Activated naive CD8-positive, alpha-beta T cell treated with anti-CD3 and anti-CD28 coated beads for 36 hours (primary cell): ENCODE measurements at places on chromosomes 3 and 15.

DNA sequence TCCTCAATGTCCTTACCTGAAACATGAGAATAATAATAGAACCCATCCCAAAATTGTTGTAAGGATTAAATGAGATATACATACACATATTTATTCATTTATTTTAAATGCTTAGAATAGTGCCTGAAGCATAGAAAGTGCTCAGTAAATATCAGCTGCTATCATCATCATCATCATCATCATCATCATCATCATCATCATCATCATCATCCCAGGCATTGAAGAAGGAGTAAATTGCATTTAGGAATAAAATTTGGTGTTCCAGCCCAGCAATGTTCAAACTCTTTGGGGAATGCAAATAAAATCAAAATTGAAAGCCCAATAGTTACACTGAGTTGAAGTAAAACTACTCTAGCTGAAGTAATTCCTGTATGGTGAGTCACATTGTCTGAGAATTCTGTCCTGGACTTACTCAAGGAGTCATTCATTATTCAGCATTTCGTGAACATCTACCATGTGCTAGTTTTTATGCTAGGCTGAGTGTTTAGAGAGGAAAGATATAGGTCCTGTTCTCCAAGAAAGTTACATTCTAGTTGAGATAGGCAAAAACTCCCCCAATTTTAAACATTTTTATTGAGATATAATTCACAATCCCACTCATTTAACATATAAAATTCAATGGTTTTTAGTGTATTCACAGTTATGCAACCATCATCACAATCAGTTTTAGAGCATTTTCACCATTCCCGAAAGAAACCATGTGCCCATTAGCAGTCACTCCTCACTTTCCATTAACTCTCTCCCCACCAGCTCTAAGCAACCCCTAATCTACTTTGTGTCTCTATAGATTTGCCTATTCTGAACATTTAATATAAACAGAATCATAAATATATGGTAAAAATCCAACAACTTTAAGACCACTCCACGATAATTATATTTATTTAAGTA is 107.2 kb downstream of the FRMD5 start:
- DNase-seq: no peak

GRCh38 chr3:168534761-168535160 is 439.0 kb upstream of the GOLIM4 start:
- DNase-seq: no peak

DNA sequence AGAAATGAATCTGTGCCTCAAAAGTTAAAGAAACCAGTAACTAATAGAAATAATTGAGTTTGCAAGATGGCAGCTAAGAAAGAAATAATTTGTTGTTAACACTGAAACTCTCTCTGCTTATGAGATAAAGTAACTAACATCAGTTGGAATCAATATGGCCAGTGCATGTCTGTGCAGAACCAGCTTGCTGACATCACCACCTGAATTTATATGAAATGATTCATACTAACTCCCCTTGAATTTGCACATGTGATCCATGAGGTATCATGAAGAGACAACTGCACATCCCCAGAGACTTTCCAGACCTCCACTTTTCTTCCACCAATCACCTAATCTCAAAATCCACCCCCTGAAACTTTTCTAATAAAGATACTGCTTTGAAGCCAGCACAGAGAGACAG is 10.3 kb upstream of the SLC25A38 start:
- no peak for DNase-seq

GRCh38 chr15:34650177-34650576 is 66.7 kb upstream of the GOLGA8B start:
- no peak for DNase-seq

GRCh38 chr3:67655364-67656121 is 1.1 kb upstream of the SUCLG2 start:
- peak; percentile 81 for DNase-seq

DNA sequence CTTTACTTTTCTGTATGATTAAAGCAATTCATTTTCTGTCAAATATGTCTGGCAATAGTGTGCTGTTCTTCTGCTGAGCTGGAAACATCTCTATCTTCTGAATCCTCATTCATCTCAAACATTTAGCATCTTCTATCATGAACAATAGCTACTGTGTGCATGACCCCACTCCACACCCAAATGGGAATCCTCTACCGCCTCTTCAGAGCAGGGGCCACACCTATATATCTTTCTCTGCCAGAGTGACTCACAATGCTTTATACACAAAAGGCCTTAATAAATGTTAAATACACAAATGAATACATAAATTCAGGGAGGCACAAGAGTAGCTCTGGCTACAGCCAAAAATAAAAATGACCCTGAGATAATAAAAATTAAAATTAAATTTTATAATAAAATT is 8.0 kb downstream of the ALDH1A2 start:
- no peak for DNase-seq

GRCh38 chr3:132399054-132399929 is 18.0 kb upstream of the DNAJC13 start:
- no peak for DNase-seq

DNA sequence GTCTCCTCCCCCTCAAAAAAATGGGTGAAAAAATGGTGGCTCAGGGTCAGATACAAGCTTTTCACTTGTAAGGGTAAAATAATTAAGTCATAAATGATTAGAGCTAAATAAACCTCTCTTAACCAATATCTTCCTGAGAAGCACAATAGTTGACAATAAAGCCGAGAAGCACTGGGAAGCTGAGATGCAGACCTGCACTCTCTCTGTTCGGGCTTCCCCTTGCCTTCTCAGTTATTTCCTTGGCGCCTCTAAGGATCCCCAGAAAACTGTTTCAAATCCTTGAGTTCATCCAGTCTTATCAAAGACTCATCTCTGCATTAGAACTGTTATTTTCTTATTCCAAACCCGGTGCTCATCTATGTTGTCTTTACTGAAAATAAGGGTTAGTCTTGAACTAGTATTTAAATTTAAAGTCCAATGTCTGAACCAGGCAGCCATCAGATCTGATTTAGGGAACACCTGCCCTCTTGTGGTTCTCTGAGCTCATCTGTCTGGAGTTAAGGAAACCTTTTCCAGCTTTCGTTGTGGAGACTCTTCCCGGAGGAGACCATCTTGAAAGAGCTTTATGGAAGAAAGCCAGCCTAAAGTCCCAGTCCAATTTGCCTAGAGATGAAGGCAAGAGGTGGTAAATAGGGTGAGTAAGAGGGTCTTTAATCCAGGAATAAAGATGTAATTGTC is 256.4 kb upstream of the MCTP2 start:
- no peak for DNase-seq

DNA sequence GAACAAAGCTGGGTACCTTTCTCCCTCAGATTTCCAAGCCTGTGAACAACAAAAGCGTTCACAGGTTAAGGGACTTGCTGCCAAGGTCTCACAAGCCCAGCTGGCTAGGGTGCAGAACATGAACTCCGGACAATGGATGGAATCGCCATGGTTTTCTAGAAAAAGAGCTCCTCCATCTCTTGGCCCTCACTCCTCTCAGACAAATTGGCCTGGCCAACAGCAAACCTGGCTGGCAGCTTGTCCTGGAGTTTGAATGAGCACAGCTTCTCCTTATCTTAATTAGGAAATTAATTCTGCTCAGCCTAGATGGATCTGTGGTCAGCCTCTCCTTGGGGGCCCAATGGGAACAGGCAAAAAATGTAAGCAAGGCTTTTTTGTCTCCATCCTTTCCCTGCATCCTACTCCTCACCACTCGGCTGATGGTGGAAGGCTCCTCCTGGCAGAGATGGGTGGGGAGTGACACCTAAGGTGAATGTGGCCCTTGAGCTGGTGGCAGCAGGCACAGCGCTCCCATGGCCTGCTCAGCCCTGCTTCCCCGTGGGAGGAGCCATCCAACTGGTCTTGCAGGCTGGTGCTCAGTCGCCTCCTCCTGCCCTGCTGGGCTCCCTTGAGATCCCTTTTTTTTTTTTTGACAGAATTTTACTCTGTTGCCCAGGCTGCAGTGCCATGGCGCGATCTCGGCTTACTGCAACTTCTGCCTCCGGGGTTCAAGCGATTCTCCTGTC is 5.8 kb downstream of the KLHL25 start:
- DNase-seq: no peak

GRCh38 chr15:95726891-95727290 is 603.6 kb upstream of the NR2F2 start:
- DNase-seq: no peak

DNA sequence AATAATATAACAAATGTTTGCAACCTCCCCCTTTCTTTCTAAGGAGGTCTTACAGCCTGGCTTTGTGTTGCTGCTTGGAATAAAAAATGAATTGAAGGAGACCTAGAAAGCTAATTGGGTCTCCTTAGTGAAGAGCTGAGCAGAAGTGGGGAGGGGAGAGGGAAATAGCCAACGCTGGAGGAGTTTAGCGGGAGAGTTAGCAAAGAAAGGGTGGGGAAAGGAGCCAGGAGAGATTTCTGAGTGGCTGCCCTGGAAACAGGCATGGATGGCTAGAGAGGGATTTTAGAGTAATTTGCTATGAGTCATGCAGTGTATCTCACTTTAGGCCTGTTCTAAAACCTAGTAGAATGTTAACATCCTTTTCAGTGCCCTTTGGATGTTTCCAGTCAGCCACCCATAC is 45.2 kb upstream of the PFN2 start:
- DNase-seq: no peak

DNA sequence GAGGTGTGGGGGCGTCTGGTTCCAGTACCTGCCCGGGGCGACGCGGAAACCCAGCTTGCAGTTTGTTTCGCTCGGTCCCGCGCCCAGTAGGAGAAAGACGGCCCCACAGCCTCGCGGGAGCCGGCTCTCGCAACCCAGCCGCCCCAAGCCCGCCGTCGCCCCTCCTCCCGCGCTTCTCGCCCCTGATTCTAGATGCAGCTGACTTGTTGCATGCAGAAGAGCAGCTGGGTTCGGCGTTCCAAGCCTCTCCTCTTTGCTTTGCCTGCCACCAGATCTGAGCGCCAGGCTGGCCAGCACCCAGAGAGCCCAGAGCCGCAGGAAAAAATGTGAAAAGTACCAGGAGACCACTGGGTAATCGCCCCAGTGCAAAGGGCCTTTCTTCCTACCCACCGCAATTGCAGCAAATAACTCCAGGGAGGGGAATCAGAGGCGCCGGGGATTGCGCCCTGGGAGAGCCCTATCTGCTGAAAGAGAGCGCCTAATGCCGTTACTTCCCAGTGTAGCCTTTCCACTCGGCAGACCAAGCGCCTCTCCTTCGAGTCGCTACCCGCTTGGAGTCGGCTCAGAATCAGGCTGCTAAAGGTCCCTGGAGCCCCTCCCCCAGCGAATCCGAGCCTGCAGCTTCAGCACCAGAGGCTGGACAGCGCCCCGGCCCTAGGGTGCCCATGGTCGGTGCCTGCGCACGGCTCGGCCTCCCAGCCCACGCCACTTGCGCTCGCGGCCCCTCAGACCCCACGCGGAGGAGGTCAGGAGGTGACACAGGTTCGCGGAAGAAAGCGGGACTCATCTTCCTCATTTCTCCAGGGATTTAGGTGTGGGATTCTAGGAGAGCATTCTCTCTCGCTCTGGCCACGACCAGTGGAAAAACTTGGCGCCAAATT is 15.7 kb upstream of the AEN start:
- peak; percentile 57 for DNase-seq
